ENCODE measurements at places on chromosomes 6 and 20.

GRCh38 chr6:160163425-160163824, 41.8 kb downstream of the SLC22A1 start:
- DNase-seq, result no peak

- peak; percentile 49 for DNase-seq
These were observed 62.5 kb upstream of the TIAM2 start for GRCh38 chr6:154932515-154933027.

DNA sequence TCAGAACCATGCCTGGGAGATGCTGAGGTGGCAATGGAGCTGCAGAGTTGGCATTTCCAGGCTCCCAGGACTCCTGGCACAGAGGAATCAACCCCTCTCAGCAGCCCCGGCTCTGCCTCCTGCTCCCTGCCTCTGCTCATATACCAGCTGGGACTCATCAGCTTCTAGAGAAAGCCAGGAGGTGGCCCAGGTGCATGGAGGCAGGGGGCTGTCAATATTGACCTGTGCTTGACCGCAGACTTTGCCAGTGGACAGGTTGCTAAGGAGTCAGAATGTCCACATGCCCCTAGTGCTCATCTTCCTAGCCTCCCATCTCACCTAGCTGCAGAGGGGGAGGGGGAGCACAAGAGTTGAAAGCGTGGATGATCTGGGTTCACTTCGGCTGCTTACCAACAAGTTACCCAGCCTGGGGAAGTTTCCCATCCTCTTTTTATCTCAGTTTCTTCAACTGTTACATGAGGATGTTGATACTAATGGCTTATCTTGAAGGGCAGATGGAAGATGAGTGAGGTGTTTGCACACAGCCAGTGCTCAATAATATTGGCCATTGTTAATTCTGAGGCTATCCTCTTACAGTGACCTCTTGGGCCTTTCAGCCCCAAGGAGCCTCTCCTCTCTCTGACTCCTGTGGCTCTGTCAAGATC, 9.2 kb upstream of the SCRT2 start:
- no peak for DNase-seq

GRCh38 chr6:150996968-150997367, 131.5 kb downstream of the MTHFD1L start:
- DNase-seq, result no peak

- peak; percentile 98 for DNase-seq
These were observed at the start of gene DSTN for GRCh38 chr20:17569616-17570346. Gene DSTN, plus strand, starts transcription at chr20:17570075. Its CDS starts 134 bp downstream, at chr20:17570209.

GRCh38 chr6:340991-341827, 48.9 kb downstream of the DUSP22 start:
- no peak for DNase-seq
